Neural progenitor cell (in vitro differentiated cells): ENCODE measurements at places on chromosomes 2 and 18.

GRCh38 chr2:123614596-123614995, 410.5 kb upstream of the CNTNAP5 start:
- no peak for DNase-seq

DNA sequence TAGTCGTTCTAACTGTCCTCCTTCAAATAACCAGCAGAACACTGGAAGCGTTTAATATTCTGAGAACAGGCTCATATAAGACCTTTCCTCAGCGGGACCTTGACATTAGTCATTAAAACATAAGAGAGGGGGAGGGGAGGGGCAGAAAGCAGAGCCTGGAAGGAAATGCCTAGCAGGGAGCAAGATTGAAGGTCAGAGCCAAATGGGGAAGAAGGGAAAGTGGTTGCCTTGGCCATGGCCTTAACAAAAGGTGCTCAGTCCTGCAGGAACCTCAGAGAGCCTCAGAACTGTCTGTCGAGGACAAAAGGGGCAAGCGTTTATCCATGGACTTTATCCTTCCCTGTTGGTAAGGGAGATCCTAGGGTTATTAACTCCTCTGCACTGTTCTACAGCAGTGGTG, 856 bp upstream of the PLA2R1 start:
- DNase-seq, result no peak

GRCh38 chr2:27889774-27890145, 427 bp downstream of the RBKS start:
- no peak for DNase-seq

- DNase-seq, result no peak
Measured at GRCh38 chr2:63681896-63682295, 93.1 kb downstream of the MDH1 start.

DNA sequence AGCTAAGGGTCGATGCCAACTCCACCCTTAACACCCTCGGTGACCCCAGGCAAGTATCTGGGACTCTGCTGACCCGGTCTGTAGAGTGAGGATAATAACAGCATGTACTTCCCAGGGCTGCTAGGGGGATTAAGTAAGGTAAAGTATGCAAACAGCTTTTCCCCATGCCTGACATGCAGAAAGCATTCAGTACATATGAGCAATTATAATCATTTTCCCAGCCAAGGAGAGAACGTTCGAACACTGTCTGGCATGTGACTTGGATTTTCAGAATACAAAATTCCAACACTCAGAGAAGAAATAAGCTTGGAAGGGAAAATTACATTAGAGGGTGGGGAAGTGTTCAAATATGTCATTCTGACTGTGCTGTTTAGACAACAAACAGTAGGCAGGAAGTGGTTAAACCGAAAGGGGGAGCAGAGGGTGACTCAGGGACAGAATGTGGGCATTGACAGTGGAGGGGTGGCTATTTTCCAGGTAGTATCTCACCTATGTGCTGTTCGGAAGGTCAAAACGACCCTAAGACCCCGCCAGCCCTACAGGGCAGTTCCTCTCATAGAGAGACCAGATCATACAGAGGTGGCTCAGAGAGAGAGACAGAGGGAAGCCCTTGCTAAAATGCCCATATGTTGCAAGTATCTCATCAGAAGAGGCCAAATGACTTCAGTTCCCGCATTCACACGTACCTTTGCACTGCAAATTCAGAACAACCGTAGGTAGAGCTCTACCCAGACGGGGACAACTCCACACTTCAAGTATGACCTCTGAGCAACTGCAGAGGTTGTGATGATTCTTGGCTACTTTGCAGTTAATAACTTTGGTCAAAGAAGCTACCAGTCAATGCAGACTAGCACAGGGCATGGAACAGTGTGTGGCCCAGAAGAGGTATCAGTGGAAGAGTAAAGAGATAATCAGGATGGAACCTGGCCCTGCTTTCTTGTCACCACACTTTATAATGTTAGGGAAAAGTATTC, 14.8 kb downstream of the ASPRV1 start:
- DNase-seq, result no peak

- DNase-seq, result no peak
Measured at GRCh38 chr2:4416431-4416830, 713.1 kb downstream of the DCDC2C start.

DNA sequence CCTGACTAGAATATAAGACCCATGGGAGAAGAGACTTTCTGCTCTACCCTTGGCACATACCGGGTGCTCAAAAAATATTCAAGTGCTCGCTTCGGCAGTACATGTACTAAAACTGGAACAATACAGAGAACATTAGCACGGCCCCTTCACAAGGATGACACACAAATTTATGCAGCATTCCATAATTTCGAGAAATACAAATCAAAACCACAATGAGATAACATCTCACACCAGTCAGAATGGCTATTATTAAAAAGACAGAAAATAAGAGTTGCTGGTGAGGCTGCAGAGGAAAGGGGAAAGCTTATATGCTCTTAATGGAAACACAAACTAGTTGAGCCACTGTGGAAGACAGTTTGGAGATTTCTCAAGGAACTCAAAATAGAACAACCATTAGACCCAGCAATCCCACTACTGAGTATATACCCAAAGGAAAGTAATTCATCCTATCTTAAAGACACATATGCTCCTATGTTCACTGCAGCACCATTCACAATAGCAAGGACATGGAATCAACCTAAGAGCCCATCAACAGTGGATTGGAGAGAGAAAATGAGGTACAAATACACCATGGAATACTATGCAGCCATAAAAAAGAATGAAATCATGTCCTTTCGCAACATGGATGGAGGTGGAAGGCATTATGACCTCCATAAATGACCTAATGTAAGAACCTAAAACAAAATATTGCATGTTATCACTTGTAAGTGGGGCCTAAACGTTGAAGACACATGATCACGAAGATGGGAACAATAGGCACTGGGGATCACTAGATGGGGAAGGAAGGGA, 71.6 kb upstream of the CYP1B1 start:
- DNase-seq, result no peak

DNA sequence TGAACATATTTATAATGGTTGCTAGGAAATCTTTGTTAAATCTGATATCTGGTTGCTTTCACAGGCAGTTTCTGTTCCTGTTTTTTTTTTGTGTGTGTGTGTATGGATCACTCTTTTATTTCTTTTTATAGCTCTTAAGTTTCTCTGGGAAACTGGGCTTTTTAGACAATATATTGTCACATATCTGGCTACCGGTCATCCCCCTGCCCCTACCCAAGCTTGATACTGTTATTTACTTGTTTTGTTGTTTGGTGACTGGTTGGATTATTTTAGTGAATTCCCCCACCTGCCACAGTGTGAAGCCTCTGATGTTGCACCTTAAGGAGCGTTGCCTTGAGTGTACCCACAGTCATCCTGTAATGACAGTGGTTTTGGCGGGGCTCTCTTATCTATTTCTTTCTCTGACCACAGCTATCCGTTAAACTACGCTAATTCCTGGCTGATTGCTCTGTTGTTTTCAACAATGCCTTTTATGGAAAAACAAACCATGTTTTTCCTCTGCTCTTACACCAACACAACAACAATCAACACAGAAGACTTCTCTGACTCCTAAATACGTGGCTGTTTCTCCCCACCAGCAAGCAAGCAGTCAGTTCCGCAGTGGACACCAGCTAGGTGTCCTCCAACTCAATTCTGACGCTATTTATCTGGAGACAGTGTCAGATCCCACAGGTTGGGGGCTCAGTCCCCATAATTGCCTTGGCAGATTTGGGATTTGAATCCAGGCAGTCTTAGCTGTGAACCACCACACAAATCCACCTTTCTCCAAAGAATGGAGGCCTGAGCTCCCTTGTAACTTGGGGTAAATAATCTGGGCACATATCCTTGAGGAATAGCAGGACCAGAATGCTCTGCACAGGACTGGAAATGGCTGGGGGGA, 10.9 kb downstream of the GNLY start:
- DNase-seq, result no peak

- DNase-seq, result no peak
Measured at GRCh38 chr2:147182260-147182659, 662.6 kb upstream of the ACVR2A start.

GRCh38 chr18:6614952-6615351, 114.6 kb upstream of the ARHGAP28 start:
- no peak for DNase-seq

DNA sequence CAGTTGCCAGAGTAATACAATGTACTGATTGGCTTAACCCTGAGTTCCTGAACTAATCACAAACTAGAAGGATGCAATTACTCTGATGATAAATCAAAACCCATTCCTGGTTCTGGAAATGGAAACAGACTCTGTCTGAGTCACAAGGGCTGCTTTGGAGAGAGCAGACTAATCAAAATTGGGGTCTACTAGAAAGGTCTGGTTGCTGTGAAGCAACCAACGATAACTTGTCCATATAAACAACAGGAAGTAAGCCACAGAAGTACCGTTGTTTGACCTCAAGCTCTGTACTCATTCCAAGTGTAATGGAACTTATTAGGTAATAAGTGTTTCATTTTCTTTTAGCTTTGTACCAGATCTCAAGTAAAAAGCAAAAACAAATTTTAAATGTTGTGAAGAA, 49.7 kb downstream of the RASGRP3 start:
- no peak for DNase-seq

DNA sequence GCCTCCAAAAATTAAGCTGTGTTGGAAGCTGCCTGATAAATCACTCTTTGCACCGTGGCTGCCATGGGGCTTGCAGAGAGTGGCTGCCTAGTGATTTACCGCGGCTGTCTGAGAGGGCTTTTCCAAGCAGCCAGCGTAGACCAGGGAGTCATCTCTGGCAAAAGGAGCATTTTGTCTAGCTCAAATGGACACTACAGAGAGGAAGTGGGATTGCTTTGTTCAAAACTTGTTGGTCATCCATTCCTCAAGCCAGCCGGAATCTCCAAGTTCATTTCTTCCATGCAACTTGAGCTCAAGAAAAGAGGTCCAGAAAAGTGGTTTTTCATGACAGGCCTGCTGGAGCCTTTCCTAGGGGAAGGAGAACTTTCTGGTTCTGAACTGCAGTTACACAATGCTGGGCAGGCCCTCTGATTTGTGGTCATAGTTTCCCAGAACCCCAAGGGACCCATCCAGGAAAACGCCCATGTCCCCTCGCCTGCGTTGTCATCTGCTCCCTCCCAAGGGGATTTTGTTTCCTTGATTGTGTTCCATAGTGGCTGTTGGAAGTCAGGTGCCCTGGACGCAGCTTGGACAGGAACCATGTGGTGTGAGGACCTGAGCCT, 108.1 kb downstream of the TRIB2 start:
- no peak for DNase-seq

- DNase-seq, result no peak
Measured at GRCh38 chr2:68465081-68465916, 1.8 kb downstream of the FBXO48 start.

DNA sequence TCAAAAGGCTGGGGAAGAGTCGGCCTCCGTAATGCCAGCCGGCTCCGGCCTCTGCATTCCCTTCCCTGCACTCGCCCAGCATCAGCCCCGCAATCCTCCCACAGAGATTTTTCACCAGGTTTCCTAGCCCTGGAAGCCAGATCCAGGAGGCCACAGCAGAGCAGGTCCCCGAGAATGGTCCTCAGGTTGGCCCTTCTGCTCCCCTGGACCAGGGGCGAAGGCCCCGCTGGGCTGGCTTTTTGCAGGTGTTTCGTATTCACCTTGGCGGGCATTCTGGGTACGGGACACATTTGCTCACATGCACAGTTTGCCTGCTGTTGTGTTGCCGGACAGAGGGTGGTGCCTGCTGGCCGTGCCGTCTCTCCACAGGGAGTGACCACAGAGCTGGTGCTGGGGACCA, 309.5 kb downstream of the NDUFA10 start:
- no peak for DNase-seq

DNA sequence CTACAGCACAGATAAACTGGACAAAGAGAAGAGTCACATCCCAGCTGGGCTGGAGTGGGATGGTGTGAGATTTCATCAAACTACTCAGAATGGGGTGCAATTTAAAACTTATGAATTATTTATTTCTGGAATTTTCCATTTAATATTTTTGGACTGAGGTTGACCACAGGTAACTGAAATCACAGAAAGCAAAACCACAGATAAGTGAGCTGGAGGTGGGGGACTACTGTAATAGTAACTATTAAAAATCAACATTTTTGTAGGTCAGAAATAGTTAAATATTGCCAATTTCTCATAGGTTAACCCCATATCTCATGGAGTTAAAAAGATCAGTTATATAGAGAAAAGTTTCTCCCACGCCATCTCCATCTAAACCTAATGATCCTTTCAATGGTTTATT, 88.1 kb downstream of the SPOPL start:
- DNase-seq, result no peak

GRCh38 chr2:102735416-102736109, 26.3 kb upstream of the TMEM182 start:
- peak; percentile 39 for DNase-seq

DNA sequence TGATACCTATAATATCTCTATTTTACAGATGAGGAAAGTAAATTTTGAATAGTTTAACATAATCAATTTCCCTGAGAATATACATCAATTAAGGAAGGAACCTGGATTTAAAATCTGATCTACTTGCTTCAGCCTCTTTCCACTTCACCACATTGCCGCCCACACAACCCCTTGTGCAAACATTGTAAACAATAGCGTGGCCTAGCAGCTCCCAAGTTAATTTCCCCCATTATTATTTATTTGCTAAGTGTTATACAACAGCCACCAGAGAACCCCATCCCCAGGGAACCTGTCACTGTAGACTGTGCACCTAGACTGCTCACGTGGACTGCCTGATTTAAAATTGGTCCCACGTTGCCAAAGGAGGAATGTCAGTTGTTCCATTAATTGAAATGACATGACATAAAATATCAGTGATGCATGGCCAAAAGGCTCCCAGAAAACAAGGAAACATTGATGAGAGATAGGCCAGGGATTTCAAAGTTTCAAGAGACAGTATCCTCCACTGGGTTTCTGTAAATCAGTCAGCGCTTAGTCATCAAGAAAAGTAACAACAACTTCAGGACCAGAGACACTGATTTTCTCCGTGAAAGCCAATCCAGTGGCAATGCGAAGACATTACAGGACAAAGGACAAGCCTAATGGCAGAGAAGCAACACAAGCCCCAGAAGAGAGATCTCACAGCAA, 41.3 kb downstream of the SCG2 start:
- DNase-seq, result peak; percentile 18

GRCh38 chr18:25298853-25299274, 53.1 kb downstream of the ZNF521 start:
- no peak for DNase-seq

DNA sequence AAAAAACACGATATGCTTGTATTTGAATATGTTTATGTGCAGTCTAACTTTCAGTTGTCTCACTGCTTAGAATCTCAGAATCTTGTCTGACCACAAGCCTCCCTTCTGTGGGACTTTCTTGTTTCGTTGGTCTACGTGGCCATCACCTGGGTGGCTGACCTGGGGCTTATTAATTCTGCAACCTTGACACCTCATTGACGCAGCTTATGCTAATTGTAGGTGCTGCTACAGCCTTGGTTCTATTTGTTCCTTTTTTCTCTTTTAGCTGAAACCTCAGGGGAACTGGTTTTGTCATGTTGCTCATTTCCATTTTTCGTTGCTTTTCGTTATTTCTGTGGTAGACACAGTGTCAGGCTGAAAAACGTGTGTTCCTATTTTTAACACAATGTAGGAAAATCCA, 273.7 kb downstream of the SLC4A3 start:
- DNase-seq, result no peak

- DNase-seq, result no peak
Measured at GRCh38 chr2:136178941-136179601, 61.1 kb upstream of the CXCR4 start.
